ENCODE measurements at places on chromosomes 4 and X.
A peak's percentile ranks its signal among the peaks of the same experiment; 100 is the strongest.

- DNase-seq, result peak; percentile 46
Observed at GRCh38 chrX:19017271-19017670, 33.4 kb upstream of the PHKA2 start.

- no peak for DNase-seq
Observed at GRCh38 chr4:145755802-145756201, 75.9 kb downstream of the C4orf51 start.

DNA sequence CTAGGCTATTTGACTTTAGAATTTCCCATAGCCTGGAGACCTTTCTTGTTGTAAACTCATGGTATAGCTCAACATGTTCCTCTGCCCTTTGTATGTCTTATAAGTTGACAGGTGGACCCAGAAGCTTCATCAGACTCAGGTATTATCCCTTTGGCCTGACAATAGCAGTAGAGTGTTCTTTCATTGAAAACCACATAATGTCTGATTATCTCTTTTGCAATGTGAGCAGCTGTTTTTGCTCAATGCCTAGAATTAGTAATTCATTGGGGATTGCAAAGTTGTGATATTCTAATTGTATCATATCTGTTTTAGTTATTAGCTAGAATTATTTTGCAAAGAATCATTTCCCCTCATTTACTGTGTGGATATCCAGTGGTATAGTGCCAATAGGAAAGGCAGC lies 27.5 kb downstream of the TBC1D19 start:
- DNase-seq, result no peak

DNA sequence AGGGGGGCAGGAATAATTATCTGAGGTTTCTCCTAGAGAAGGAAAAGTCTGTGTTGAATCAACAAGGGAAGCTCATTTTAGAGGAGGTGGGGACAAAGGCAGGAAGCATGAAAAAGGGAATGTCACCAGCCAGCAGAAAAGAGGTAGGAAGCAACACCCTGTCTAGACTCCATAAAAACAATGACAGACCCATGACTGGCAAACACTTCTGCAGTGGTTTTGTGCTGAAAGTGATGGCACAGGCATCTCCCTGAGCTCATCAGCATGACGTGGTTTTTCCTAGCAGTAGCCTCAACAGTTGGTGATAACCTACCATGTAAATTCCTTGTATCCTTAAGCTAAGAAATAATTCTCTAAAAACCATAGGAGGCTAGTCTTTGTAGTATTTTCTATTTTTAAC lies 110.7 kb upstream of the GALNT7 start:
- no peak for DNase-seq

- DNase-seq, result no peak
Observed at GRCh38 chr4:151361126-151361525, 35.7 kb upstream of the SH3D19 start.

GRCh38 chr4:73690051-73690738 lies 50.2 kb upstream of the CXCL8 start:
- no peak for DNase-seq

DNA sequence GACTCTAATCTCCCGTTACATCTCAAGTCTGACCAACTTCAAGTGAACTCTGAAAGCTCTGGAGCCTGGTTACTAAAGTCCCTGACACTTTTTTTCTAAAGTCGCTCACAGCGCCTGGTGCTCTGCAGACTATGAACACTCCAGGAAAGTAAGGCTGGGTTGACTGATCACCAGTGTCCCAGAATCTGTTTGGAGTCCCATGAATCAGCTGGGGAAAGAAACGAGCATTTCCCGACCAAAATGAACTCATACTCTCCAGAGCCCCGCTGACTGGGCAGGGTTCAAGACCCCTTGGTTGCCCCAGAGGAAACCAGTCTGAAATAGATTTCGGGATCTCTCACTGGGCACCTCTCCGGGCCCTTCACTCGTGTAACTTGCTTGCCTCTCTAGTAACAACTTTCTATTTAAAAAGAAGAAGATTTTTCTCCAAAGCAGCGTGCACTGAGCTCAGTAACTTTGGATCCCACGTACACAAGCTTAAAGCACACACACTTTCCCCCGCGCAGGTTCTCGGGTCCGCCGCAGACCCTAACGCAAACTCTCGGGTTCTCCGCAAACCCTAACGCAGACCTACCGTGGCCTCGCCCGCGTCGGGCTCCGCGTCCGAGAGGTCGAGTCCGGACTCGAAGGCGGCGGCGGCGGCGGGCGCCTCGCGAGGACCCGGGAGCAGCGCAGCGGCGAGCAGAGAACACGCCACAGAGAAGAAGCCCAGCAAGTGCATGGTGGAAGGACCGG lies 964 bp downstream of the VEGFC start:
- DNase-seq, result peak; percentile 31

DNA sequence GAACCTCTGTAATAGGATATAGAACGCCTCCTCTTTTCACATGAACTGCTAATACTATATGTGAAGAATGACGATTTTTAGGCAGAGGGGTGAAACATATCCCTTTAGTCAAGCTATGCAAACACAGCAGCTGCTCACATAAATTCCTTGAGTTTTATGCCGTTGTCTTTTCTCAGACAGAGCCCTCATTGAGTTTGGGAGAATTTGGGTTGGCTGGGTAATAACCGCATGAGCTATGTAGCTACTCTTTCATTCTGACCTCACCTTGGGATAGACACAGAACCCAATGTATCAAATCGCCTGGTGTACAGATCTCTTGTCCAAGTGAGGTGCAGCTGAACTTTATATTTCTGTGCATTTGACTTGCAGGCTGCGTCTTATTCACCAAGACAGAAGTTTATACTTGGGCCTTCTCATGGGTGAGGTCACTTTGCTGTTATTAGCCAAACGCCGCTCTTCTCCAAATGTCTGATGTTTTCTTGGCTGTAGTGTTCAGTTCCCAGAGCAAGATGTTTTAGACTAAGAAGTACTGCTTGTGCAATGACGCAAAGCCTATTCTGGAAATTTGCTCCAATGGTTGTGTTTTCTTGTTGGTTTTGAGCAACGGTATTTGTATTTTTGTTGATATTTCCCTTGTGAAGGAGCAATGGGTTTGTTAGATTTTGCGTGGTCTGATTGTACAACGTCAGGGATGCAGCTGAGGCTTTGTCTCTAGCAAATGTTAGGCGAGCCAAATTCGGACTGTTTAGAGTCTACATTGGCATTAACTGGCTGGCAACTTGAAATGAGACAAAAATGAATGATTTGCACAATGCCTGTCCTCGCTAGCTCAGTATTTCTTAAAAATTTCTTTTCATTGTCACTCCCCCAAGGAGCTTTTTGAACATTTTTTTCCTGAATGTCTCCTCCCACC lies 11.2 kb upstream of the SPARCL1 start:
- no peak for DNase-seq

GRCh38 chr4:7426525-7427171 lies 8.1 kb downstream of the PSAPL1 start:
- DNase-seq, result no peak

- peak; percentile 25 for DNase-seq
Observed at GRCh38 chr4:128155231-128155855, 94.2 kb downstream of the LARP1B start.

DNA sequence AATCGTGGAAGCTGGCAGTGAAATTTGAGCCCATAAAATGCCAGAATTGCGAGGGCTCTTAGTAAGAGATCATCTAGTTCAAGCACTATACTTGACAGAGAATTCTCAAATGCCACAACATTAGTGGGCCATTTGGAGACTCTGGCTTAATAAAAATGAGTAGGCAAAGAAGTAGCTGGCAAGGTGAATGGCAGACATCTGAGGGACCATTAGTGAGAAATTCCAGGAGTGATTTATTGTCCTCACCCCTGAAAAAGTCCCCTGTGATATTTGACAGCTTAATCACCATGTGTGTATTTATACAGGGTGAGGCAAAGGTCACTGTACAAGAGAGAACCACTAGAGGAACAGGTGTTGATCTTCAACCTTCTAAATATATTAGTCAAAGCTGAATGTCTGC lies 207.5 kb downstream of the CHRDL1 start:
- no peak for DNase-seq

DNA sequence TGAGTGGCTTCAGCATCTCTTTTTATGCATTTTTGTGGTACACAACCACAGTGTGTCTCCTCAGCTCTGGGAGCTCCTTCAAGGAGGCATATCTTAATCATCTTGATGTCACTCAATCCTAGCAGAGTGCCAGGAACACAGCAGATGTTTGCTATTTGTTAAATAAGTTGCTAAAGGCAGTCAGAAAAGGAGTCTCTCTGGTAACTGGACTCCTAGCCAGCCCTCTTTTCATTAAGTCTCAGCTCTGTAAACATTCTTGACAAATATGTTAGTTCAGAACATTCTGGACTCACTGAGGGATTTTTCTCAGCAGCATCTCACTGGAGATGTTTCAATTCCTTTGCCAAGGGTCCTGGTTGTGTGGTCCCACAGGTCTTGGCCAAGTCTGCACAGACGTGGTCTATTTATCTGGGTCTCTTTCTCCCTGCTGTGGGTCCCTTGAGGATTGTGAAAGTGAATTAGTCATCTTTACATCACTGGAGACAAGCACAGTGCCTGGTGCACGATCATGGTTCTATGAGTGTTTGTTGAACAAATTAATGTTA lies 20.3 kb upstream of the FAM9C start:
- no peak for DNase-seq

DNA sequence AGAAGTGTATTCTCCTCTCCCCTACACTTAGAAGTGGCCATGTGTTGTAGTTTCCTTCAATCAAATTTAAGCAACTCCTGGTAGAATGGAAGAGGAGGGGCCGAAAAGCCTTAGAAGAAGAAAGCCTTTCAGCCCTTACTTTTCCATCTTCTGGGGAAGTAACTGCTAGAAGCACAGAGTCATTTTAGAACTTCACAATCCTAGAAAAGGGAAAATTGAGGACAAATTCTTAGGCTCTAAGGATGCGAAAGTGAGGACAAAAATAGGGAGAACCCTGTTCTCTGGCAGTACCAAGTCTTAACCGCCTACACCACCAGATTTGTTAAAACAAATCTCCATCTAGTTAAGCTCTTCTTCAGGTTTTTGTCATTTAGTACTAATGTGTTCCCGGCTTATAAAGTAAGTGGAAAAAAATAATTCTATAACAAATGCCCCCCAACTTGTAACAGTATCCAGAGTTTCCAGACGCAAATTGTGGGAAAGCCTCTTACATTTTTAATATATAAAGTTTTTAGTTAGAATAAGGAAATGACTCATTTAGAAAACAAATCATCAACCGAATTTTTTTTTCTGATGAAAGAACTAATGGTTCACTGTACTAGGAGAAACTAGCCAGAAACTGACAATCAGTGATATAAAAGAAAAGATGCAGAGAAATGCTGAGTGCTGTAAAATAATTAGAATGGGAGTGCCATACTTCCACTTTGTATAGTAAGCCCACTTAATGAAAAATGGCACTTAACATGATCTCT lies 76.0 kb downstream of the ARAP2 start:
- no peak for DNase-seq

- DNase-seq, result no peak
Observed at GRCh38 chr4:17846266-17846665, 35.5 kb downstream of the NCAPG start.

GRCh38 chr4:85995361-85995760 lies 364.5 kb downstream of the MAPK10 start:
- no peak for DNase-seq

- DNase-seq, result no peak
Observed at GRCh38 chr4:23305026-23305425, 584.8 kb downstream of the PPARGC1A start.

Data from GM13976 (cell line).